Stimulated activated CD8-positive, alpha-beta memory T cell treated with anti-CD3 and anti-CD28 coated beads, Interleukin-15, amount 100 ng/mL, for 48 hours (primary cell): ENCODE measurements at places on chromosomes 1 and 21.
A peak's percentile ranks its signal among the peaks of the same experiment; 100 is the strongest.

DNA sequence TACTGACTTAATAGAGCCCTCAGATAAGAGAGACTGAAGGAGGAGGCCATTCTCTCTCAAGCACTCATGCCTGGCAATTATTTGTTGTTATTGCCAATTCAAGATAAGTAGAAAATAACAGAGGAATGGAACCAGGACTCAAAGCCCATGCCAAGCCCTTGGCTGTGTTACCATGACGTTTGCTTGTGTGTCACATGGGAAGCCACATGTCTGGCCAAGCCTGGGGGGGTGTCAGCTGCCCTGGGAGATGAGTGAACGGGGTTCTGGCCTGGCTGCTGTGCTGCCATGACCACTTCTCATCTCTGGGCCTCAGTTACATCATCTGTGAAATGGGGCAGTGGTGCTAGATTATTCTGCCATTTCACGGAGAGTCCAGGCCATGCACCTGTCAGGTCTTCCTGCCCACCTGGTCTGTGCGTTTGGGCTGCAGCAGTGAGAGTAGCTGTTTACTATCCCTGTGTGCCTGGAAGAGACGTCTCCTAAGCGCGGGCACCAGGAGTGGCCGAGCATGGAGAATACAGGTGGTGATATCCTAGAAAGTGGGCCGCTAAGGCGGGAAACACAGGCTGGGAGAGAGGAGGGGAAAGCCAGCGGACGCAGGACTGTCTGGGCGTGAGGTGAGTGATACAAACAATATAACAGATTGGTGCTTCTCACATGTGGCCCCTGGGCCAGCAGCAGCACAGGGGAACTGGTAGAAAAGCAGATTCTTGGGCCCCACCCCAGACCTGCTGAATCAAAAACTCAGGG is 67.8 kb downstream of the MAN1C1 start:
- DNase-seq = no peak

DNA sequence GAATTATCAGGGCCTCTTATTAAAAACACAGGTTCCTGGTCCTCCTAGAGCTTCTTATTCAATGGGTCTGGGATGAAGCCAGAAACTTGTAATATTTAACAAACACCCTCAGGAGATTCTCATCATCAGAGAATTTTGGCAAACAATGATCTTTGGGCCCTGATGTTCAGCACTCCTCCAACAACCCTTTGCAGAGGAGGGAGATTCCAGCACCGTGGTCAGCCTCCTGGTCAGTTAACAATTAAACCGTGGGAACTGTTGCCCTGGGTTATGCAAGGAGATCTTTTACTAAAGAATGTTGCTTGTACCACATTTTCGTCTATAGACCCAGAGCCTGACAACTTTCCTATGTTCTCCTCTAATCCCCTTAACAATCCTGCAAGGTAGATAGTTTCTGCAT is 294.4 kb downstream of the PLPP3 start:
- DNase-seq = no peak

DNA sequence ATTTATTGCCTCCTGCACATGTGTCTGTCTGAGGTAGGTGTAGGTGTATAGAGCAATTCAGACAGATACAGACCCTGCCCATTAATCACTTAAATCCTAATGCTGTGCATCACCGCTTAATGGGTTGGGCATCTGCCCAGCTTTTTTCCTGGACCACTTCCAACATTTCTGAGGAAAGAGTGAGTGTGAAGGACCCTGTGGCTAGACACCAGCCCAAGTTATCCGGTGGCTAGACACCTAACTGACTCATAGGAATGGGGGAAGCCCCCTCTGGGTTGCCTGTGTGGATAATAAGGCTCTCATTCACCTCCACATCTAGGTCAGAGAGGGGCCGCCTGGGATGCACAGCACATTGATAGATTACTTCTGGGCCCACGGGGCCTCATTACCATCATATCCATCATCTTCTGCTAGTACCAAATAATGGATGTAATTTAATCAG is 121.1 kb upstream of the RAVER2 start:
- DNase-seq = peak; percentile 27

DNA sequence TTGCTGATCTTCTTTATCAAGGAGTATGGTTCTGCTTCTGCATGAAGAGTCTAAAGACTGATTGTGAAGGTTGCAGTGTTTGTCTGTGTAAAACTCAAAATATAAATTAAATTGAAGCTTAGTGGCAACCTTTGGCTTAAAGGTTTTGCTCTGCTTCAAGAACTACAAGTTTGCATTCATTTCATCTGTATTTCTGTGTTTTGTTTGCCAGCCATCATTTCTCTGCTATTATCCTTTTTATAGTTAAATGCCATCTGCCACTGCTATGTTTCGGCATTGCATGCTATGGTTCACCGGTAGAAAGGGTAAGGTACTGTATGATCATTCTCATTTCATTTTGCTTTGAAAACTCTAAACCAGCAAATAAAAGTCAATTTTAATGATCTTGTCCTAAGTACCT is 52.9 kb downstream of the OSBPL9 start:
- DNase-seq = no peak

DNA sequence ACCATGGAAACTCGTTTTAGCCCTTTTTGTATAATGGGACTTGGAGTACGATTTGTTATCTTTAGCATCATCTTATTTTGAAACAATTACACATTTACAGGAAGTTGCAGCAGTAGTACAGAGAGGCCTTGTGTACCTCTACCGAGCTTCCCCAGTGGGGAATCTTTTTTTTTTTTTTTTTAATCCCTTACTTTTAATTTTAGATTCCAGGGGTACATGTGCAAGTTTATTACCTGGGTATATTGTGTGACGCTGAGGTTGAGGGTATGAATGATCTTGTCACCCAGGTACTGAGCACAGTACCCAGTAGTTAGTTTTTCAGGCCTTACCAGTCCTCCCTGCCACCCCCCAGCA is 45.9 kb downstream of the HHAT start:
- no peak for DNase-seq
